A549 treated with Hydrocortisone at 1 μM for 4 hours (cell line): ENCODE measurements at places on chromosomes 6 and 20. TPM values are rescaled to one million over a fixed set of nuclear protein-coding genes. Genes with fewer than 3 reads are reported as not detected.

The PPP1R16B gene
- 0.08 to 0.22 TPM (median 0.14 TPM) in 5 replicates for total RNA-seq

The PKIB gene
- 0.59 to 0.75 TPM (median 0.73 TPM) in 5 replicates for total RNA-seq

The PXMP4 gene
- 4.8 to 6.9 TPM (median 6.4 TPM) in 5 replicates for total RNA-seq

The TMEM74B gene
- total RNA-seq: 2.5 to 4.5 TPM (median 3.4 TPM) in 5 replicates

The BMP2 gene
- total RNA-seq: 0.30 to 0.43 TPM (median 0.32 TPM) in 5 replicates

The C6orf15 gene
- total RNA-seq: 0.09 TPM in 1 of 5 replicates, not detected in the others

The FAM209B gene
- 0.32 to 0.92 TPM (median 0.60 TPM) in 4 of 5 replicates, not detected in the other for total RNA-seq

The PAX1 gene
- not detected in 5 replicates for total RNA-seq

The SCRT2 gene
- 0.02 TPM in 1 of 5 replicates, not detected in the others for total RNA-seq

The SERINC3 gene
- 69.0 to 94.6 TPM (median 85.3 TPM) in 5 replicates for total RNA-seq

The QRSL1 gene
- 7.1 to 9.6 TPM (median 7.7 TPM) in 5 replicates for total RNA-seq

The PRR18 gene
- total RNA-seq: 0.06 to 0.30 TPM (median 0.15 TPM) in 5 replicates

The GSTA2 gene
- total RNA-seq: 0.10 TPM in 1 of 5 replicates, not detected in the others

The MYT1 gene
- 0.08 to 0.35 TPM (median 0.15 TPM) in 5 replicates for total RNA-seq

The C6orf132 gene
- total RNA-seq: 2.7 to 3.3 TPM (median 3.1 TPM) in 5 replicates

The PRICKLE4 gene
- total RNA-seq: 0.70 to 1.2 TPM (median 0.92 TPM) in 5 replicates

The RAMACL gene
- 0.08 to 0.16 TPM (median 0.10 TPM) in 5 replicates for total RNA-seq

The FILIP1 gene
- 0.20 to 0.35 TPM (median 0.29 TPM) in 5 replicates for total RNA-seq

The PHACTR3 gene
- total RNA-seq: 0.08 to 0.54 TPM (median 0.31 TPM) in 5 replicates

The ANKRD6 gene
- 1.5 to 2.4 TPM (median 1.8 TPM) in 5 replicates for total RNA-seq

The CST5 gene
- not detected in 5 replicates for total RNA-seq

The RAD21L1 gene
- total RNA-seq: not detected in 5 replicates

The TFAP2B gene
- total RNA-seq: not detected in 5 replicates

The KCNK5 gene
- 1.0 to 1.5 TPM (median 1.2 TPM) in 5 replicates for total RNA-seq

The TMEM244 gene
- total RNA-seq: not detected in 5 replicates

The KCNK15 gene
- 0.31 to 0.72 TPM (median 0.53 TPM) in 5 replicates for total RNA-seq

The RWDD2A gene
- 1.4 to 1.8 TPM (median 1.6 TPM) in 5 replicates for total RNA-seq

The TMX4 gene
- total RNA-seq: 16.5 to 20.3 TPM (median 17.2 TPM) in 5 replicates

The LINC00237 gene
- total RNA-seq: not detected in 5 replicates

The LYRM4 gene
- total RNA-seq: 23.3 to 37.1 TPM (median 34.8 TPM) in 5 replicates

The WDR46 gene
- 48.8 to 53.2 TPM (median 50.6 TPM) in 5 replicates for total RNA-seq

The OR10C1 gene
- not detected in 5 replicates for total RNA-seq

The MCCD1 gene
- not detected in 5 replicates for total RNA-seq

The BAG2 gene
- total RNA-seq: 6.3 to 7.6 TPM (median 7.0 TPM) in 5 replicates

The KIAA0408 gene
- total RNA-seq: 5.3 to 7.5 TPM (median 5.6 TPM) in 5 replicates

The HFE gene
- 8.0 to 14.6 TPM (median 12.4 TPM) in 5 replicates for total RNA-seq
